ENCODE measurements at places on chromosomes 1 and 21.

GRCh38 chr1:38994196-38994595 is 3.1 kb downstream of the AKIRIN1 start:
- DNase-seq: no peak

DNA sequence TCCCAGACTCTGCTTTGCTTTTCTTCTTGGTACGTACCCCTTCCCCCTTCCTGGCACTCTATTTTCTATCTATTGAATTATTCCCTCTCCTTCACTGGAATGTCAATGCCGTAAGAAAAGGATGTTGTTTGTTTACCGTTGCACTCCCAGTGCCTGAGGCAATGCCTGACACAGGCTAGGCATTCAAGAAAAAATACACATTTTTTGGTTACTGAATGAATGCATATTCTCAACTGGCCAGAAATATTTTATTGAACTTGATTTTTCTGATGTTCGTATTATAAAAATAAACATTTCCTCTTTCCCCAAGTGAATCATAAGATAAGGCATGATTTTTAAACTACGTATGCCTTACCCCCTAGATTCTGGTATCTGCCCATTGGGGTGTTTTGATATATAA is 41.2 kb downstream of the GNG12 start:
- DNase-seq: no peak

- DNase-seq: no peak
Measured at GRCh38 chr1:219931033-219931432, 2.7 kb upstream of the SLC30A10 start.

DNA sequence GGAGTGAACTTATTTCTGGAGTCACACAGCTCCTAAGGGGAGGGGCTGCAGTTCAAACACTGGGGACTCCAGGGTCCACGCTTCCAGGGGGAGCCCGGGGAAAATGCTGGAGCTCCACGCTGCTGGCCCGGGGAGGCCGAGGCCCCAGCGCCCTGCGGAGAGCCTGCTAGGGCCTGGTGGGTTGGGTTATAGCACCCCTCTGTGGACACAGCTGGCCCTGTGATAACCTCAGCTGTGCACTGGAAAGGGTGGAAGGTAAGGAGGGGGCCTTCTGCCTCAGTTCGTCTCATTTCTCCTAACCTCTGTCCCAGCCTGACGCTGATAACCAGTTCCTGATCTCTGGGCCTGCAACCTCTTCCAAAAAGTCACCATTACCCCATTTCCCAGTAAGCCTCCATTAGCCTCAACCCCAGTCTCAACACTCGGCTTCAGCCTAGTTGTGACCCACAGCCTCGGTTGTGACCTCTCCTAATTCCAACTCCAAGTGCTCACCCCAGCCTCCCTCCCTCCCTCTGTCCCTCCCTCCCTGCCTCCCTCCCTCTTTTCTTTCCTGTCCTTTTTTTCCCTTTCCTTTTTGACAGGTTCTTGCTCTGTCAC is 7.1 kb downstream of the NBL1 start:
- DNase-seq: no peak

DNA sequence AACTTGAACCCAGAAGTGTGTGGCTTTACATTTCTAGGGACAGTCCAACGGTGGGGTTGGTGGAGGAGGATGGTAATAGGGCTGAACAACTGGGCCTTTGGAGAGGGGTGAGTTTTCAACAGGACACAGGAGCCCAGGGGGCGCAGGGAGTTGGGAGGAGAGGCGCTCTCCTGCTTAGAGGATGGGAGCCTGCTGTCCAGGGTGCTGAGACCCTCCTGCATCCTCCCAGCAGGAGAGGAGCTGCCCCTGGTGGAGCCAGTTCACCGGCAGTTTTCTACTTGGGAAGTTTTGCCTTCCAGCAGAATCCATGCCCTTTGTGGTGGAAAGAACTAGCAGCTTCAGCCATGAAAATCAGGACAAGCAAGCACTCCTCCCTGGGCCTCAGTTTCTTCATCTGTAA is 8.6 kb downstream of the KCNC4 start:
- no peak for DNase-seq

DNA sequence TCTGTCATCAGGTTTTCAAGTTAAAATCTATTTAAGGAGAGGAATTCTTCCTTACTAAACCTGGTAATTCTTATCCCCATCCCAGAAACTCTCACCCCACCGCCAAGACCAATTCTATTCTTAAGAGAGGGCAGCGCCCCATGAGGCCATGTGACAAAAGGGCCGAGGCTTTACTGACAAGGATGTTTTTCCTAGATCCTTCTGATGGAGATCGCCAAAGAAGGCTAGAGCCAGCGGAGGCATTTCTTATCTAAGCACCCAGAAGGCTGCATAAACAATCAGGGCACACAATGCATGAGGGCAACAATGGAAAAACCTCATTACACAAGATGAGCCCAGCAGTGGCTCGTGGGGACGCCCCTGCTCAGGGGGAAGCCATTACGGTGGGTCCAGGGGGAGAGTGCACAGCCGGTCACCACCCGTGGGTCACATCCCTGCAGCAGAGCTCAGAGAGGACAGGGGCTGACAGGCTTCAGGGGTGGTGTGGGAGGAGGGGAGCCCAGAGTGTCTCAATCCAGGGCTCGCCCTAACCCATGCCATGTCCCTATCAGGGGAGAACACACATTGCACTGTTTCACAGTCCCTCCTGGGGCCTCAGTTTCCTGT is 88.7 kb downstream of the ITPKB start:
- no peak for DNase-seq

- no peak for DNase-seq
Measured at GRCh38 chr1:221150996-221151395, 271.8 kb downstream of the HLX start.

- no peak for DNase-seq
Measured at GRCh38 chr1:63758791-63759190, 15.0 kb upstream of the ROR1 start.

DNA sequence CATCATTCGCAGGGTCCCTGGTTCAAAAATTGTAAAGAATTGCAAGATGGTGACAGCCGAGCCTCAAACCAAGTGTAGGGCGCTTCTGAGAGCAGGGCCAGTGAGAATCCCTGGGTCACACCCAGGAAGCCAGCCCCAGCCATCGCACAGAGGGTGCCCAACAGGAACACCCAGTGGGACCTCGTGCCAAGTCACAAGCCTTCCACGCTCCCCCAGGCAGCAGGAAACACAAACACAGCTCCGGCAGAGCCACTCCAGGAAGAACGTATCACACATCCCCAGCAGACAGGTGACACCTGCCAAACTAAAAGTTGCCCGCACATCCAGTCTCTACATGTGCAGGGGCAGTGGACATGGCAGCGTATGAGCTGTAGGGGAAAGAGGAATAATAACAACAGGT is 20.2 kb downstream of the DHRS3 start:
- no peak for DNase-seq

DNA sequence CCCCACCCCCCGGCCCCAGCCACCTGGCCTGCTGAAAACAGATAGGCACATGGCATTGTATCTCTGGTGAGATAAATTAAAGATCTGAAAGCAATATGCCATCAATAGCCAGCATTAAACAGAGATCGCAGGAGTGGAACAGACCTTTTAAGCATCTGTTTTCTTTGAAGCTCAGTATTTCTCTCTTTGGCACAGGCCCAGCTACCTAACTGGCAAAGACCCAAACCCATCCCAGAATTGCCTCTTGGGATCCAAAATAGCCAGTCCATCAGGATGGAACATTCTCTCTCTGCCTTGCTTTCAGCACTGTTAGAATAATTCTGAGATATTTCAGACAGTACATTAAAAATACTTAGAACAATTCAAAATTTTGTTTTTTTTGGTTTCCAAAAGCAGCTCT is 46.0 kb downstream of the KCNJ6 start:
- DNase-seq: no peak

DNA sequence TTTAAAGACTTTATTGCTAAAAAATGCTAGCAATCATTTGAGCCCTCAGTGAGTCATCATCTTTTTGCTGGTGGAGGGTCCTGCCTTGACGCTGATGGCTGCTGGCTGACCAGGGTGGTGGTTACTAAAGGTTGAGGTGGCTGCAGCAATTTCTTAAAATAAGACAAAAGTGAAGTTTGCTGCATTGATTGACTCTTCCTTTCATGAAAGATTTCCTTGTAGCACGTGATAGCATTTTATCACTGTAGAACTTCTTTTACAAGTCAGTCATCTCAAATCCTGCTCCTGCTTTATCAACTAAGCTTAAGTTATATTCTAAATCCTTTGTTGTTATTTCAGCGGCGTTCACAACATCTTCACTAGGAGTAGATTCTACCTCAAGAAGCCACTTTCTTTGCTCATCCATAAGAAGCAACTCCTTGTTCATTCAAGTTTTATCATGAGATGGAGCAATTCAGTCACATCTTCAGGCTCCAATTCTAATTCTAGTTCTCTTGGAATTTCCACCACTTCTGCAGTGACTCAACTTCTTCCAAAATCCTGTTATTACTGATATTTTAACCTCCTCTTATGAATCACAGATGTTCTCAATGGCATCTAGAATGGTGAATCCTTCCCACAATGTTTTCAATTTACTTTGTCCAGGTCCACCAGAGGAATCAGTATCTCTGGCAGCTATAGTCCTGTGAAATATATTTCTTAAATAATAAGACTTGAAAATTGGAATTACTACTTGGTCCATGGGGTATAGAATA is 17.6 kb upstream of the RGS1 start:
- no peak for DNase-seq

DNA sequence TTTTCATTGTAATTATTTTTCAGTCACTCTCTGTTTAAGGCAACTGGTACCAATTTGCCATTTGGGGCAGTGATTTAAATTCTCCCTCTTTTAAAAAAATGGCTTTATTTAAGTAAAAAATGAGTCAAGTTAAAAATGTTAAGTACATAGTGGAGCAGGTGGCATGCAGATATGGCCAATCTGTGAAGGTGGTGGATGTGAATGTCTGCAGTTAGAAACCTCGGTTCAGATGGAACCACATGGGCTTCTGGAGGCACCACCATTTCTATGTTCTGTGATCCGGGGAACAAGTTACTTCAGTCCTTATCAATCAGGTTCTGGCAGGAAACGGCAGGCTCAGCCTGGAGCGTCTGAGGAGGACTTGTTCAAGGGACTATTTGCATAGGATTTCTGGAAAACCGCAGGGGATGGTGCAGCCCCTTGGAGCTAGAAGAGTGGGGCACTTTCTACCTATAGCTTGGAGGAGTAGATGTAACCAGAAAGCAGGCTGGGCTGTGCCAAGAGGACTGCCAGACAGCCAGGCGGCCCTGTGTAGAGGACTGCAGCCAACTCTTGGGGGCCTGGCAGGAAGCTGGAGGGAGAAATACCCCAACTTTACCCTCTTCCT is 12.3 kb downstream of the IGSF21 start:
- no peak for DNase-seq

DNA sequence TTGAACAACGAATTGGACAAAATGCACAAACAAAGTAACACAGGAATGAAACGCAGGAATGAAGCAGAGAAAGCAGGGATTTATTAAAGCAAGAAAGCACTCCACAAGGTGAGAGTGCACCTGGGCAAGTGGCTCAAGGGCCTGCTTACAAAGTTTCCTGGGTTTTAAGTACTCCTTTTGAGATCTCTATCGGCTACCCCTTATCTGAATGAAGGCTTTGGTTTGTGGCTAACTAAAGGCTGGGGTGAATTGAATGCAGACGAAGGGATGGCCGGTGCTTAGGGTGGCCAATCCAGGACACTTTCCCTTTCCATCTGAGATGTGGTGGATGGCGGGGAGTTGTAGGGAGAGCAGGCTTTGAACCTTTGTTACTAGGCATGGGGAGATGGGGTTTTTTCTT is 151.4 kb upstream of the KIAA0040 start:
- DNase-seq: no peak

DNA sequence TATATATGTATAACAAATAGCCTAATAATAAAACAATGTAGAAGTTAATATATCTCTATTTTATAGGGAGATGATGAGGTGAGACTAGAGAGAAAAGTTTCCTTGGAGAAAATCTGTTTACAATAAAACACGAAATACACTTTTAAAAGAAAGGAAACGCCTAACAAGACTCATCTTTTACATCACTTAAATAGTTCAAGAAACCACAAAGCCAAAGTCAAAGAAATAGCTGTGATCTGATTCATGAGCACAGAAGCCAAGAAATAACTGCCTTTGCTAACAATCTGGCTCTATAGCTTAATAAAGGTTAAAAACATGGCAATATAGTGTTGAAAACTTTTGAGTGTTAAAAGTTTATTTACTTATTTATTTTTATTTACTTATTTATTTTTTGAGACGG is 61.5 kb downstream of the TOR3A start:
- no peak for DNase-seq

- DNase-seq: no peak
Measured at GRCh38 chr1:58923090-58923470, 139.2 kb upstream of the JUN start.

GRCh38 chr1:243725846-243726245 is 124.2 kb downstream of the AKT3 start:
- DNase-seq: no peak

- DNase-seq: no peak
Measured at GRCh38 chr1:95236784-95237575, 3.0 kb downstream of the RWDD3 start.

GRCh38 chr1:112325504-112325903 is 70.5 kb upstream of the CTTNBP2NL start:
- DNase-seq: no peak

DNA sequence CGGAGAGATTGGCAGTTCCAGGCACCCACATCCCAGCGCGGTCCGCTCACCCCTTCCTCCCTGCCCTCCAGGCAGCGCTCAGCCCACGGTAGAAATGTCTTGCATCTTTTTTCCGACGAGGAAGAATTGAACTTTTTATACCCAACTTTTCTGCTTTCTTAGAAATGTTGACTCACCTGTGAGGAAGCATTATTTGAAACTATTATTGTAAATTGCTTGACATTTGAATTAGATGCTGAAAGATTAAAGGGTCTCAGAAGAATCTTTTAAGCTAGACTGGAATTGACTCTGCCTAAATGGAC is 912 bp upstream of the SIPA1L2 start:
- DNase-seq: no peak

DNA sequence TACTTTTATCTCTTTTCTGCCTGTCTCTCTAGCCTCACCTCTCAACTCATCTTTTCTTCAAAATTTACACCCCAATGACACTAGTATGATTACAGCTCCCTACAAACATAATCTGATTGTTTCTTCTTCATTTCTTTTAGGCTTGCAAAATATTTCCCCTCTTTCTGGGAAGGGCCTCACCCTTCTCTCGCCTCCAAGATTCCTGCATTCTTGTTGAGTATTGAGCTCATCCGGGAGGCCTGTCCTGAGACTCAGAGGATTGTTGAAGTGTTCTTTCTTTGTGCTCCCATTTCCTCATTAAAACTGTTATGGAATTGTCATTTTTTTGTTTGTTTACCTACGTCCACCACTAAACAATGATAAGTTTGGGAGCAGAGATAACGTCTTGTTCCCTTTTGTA is 99.1 kb upstream of the CHRM3 start:
- no peak for DNase-seq

GRCh38 chr1:150089846-150090520 is 22.4 kb downstream of the VPS45 start:
- no peak for DNase-seq

DNA sequence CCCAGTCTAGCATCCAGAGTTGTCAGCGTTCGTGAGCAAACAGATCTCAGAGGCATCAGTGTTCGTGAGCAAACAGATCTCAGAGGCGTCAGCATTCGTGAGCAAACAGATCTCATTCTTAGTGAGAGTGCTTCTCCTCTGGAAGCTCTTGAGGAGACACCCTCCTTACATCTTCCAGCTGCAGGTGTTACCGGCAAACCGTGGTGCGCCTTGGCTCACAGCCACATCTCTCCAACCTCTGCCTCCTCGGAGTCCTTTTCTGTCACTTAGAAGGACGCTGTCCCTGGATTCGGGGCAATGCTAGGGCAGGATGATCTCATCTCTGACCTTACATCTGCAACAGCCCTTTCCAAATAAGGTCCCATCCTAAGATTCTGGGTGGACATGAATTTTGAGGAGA is 14.6 kb upstream of the UMODL1 start:
- no peak for DNase-seq
